Amygdala (tissue), 56 donors: ENCODE measurements at places on chromosomes 13 and 19.

DNA sequence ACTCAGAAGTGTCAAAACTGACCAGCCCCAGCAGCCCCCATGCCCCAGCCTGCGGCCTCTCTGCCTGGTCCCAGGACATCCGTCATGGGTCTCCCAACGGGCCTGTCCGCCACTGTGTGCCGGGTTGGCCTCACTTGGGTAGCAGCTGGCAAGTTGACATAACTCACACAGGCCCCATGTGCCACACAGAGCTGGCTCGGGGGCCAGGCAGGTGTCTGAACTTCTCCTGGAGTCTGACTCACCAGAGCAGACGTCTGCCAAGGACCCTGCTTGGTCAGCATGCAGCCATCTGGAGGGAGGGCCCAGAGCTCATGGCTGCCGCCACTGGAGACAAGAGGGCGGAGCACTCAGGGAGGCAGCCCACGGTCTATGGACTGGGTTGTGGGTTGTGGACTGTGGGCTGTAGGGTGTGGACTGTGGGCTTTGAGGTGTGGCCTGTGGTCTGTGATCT lies 32.0 kb upstream of the TMEM255B start:
- no peak for DNase-seq

GRCh38 chr13:43933378-43933777 lies 53.7 kb downstream of the LACC1 start:
- DNase-seq: no peak

GRCh38 chr13:50357586-50358118 lies 342.4 kb downstream of the KCNRG start:
- no peak for DNase-seq

GRCh38 chr13:67961331-67961730 lies 731.2 kb upstream of the PCDH9 start:
- no peak for DNase-seq

DNA sequence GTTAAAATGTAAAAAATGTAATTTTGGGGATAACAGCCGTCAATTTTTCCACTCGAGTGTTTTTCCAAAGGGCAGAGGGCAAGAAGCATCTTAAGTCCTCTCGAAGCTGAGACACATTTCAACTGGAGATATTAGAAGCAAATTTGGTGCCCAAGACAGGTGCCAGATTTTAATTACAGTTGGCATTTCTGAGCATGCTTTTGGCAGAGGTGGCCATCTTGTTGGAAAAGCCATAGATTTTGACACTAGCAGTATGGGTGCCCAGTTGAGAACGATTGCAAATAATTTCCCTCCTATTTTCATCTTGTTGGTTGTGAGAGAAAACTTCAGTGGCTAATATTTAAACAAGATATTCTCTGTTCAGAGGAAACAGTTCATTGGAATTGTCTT lies 146.3 kb downstream of the TM9SF2 start:
- DNase-seq: no peak

GRCh38 chr19:1045247-1045603 lies 5.3 kb downstream of the ABCA7 start:
- DNase-seq: no peak

GRCh38 chr19:15251749-15252397 lies 19.6 kb upstream of the EPHX3 start:
- DNase-seq: no peak

GRCh38 chr19:48668332-48668731 lies 4.5 kb downstream of the NTN5 start:
- no peak for DNase-seq

DNA sequence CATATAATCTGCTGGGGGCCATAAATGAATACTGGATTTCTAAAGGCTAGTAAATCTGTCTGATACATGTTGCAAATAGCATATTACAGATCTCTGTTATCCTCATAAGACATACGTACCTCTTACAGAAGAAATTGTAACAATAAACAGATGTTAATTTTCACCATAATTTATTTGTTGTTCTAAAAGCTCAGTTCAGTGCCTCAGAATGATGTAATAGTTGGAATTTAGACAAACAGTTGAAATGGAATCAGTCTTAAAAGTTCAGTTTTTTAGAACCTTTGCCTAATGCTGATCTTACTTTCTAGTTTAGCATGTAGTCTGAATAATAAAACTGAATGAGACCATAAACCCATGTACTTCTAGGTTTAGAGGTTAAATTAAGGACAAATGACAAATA lies 43.1 kb downstream of the B3GLCT start:
- DNase-seq: no peak

- DNase-seq: no peak
Measured at GRCh38 chr19:19185853-19186740, 5.9 kb downstream of the BORCS8 start.

DNA sequence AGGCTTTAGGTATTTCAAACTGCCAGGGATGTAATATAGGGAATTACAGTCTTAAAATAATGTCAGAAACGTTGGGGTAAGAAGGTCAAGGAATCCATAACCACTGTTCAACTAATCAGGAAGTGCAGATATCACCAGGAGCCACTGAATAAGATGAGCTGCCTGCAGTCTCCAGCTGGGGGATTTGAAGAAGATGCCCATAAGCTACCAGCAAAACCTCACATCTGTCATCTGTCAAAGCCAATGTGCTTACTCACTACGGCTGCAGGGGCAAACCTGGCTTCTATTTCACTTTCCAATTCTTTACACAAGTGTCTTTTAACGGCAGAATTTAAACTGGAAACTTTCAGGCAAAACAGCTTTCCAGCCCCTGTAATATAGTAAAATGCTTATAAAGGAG lies 1410.1 kb upstream of the ATXN8OS start:
- no peak for DNase-seq

DNA sequence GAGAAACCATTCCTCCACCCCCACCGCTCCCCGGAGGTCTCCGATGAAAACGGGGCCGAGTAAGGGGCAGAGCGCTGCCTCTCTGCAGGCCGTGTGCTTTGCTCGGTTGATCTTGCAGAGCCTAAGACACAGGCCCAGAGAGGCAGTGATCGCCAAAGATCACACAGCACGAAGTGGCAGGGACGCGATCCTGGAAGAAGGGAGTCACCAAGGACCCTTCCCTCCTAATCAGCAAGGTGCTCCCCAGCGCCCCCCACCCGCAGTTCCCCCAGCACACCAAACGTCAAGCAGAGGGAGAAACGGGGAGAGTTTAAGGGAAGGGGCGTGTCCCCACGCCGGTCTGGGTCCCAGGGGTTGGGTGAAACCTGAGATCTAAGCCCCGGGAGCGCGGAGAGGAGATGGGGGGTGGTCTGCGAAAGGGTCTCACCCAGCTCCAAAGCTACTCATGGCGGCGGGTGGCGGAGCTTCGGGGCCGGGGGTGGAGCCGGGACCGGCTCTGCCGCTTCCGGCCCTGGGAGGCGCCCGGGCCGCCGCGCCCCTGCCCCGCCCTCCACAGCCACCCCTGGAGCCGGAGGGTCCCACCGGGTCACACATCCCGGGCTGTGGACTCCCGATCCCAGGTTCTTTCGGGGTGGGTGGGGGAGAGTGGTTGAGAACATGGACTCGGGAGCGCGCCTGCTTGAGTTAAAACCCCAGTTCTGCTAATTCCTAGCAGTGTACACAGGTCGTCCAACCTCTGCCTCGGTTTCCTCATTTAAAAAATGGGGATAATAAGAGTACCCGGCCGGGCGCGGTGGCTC lies at the start of gene EML2:
Gene EML2, minus strand, starts transcription at position 468 of the 800 bp plus-strand sequence. Its CDS starts 21 bp downstream, at position 447.
- DNase-seq: no peak

- DNase-seq: no peak
Measured at GRCh38 chr13:27921421-27921960, 1.7 kb downstream of the PDX1 start.

GRCh38 chr13:100399455-100399854 lies 189.1 kb downstream of the GGACT start:
- DNase-seq: no peak

DNA sequence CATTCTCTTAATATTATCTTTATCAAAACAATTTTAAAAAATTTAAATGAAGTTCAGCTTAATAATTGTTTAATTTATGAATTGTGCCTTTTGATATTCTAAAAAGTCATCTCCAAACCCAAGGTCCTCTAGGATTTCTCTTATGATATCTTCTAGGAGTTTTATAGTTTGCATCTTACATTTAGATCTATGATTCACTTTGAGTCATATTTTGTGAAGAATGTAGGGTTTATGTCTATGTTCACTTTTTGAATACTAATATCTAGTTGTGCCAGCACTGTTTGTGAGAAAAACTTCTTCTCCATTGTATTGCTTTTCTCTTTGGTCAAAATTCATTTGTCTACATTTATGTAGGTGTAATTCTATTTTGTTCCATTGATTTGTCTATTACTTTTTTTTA lies 1068.4 kb upstream of the SPRY2 start:
- no peak for DNase-seq

DNA sequence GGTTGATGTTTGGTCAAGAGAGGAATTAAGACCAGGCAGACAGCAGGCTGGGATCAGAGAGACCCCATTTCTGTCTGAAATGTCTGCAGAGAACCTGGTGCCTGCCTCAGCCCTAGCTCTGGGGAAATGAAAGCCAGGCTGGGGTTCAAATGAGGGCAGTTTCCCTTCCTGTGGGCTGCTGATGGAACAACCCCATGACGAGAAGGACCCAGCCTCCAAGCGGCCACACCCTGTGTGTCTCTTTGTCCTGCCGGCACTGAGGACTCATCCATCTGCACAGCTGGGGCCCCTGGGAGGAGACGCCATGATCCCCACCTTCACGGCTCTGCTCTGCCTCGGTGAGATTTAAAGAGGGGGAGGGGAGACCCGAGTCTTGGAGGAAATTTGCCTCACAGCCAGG lies at the start of gene LILRB4:
Gene LILRB4, plus strand, starts transcription at position 256 of the 400 bp plus-strand sequence. Its CDS starts 49 bp downstream, at position 305.
- DNase-seq: no peak

DNA sequence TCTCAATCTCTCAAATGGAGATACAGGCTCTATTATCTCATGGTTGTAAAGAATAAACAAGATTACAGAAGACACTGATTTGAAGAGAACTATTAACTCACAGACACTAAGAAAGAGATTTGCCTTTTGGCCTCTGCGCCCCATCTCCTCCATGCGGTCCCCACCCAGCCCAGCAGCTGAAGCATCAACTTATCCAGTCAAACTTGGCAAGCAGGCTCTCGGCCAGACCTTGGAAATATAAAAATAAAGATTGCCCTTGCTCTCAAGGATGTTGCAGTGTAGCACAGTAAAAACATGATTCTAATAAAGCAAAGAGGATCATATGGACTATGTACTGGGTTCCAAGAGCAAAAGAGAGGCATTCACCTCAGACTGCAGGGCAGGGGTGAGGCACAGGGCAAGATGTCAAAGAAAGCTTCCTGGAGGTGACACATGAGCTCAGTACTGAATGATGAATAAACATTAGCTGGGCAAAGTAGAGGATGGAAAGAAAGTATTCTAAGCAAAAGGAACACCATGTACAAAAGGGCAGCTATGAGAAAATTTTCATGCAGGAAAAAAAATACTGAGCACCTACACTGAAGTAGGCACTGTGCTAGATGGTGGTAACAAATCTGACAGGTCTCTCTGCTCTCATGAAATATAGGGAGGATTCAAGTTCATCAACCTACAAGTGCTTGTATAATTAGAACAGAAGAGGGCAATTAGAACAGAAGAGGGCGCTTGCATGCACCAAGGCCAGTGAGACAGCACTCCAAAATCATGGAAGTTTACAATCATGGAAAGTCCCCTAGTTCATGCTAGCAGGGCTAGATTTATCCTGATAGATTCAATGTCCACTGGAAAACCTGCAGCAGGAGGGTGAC lies 85.0 kb downstream of the SACS start:
- no peak for DNase-seq

DNA sequence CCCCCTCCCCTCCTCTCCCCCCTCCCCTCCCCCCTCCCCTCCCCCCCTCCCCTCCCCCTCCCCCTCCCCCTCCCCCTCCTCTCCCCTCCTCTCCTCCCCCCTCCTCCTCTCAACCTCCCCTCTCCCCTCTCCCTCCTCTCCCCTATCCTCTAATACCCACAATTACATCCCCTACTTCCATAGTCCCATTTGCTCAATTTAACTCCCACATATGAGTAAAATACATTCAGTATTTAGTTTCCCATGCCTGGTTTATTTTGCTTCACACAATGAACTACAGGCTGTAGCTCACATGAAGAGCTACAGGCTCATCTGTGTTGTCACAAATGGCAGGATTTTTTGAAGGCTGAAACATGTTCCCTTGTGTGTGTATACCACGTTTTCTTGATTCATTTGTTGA lies 6.9 kb downstream of the NLRP5 start:
- no peak for DNase-seq

GRCh38 chr19:55196803-55197202 lies 12.5 kb downstream of the PTPRH start:
- DNase-seq: no peak

GRCh38 chr19:32748497-32748896 lies 28.9 kb downstream of the TDRD12 start:
- DNase-seq: no peak

DNA sequence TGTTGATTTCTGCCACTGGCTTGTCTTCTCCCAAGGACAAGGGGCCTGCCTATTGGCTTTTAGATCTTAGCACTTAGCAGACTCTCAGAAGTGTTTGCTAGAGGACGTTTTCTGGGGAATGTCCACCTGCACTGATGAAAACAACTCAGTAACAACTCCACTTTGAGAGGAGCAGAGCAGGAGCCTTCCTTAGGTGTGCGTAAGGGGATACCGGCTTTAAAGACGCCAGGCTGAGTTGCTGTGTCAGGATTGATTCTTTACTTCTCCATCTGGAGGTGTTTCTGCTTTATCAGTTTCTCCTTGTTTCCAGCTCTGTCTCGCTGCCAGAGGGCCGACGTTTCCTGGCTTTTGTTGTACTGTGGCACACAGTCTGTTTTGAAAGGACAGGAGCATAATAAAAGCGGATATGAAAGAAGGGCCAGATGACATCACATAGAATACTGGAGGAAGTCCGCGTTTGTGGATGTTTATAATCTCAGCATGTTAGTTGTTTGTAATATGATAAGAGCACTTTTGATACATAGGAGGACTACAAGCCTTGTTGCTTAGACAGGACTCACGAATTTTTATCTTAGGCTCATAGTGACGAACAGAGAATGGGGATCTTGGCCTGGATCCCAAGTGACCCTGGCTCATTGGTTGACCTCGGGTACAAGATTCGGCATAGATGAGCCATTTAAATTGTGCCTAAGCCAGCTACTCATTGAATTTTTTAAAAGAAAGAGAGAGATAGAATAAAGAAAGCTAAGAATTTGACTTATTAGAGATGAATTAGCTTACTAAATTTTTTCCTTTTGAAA lies 34.6 kb downstream of the COL4A2 start:
- DNase-seq: no peak

- DNase-seq: no peak
Measured at GRCh38 chr13:30848332-30849027, 57.6 kb upstream of the MEDAG start.

- no peak for DNase-seq
Measured at GRCh38 chr19:7983286-7983950, 22.0 kb downstream of the ELAVL1 start.

DNA sequence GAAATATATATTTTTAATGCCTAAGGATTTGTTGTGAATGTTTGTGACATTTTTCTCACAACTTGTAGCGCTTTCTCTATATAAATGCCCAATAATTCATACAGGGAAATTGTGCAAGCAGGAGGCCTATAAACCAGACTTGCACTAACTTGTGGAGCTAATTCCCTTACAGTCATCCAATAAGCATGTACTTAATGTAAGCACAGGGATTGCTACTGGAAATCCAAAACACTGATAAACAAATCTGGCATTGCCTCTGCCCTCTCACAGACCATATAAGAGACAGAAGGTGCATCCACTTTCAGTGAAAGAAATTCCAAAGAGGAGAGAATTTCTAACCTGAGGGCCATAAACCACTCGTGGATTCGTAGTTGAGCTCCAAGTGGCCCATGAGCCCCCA lies 518.8 kb downstream of the MYO16 start:
- DNase-seq: no peak
